ENCODE measurements at places on chromosomes 2 and 18. TPM values are rescaled to one million over a fixed set of nuclear protein-coding genes. Genes with fewer than 3 reads are reported as not detected.

The SPDYA gene
- total RNA-seq, result 0.93 TPM

The MPP4 gene
- total RNA-seq, result not detected

The EFHD1 gene
- total RNA-seq, result 0.23 TPM

GRCh38 chr2:191126386-191127085, 24.3 kb downstream of the STAT4 start:
- H3K4me3 ChIP-seq, result no peak overlapping the region
- H3K27me3 ChIP-seq, result no peaks in the 10 kb centered on the region
- H3K4me1 ChIP-seq, result peaks cover 57% of the 10 kb centered on the region
- DNase-seq, result peak; percentile 27
- peaks cover 39% of the 10 kb centered on the region for H3K36me3 ChIP-seq

DNA sequence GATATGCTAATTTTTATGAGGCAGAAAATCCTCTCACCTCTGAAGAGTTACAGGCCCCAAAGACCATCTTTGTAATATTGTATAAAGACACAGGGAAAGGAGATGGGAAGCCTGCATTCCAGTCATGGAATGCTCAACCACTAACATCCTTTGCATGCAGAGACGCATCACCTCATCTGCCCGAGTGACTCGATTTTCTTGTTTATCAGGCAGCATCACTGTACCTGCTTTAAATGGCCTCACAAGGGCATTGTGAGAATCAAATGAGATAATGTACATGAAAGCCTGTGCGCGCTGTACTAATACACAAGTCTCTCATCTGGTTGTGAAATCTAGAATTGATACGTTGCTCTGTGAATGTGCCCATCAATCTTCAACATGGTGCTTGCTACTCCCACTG, 10.2 kb upstream of the TMEM247 start:
- H3K27me3 ChIP-seq, result no peaks in the 10 kb centered on the region
- H3K4me3 ChIP-seq, result no peak overlapping the region
- no peak for DNase-seq
- no peaks in the 10 kb centered on the region for H3K36me3 ChIP-seq

DNA sequence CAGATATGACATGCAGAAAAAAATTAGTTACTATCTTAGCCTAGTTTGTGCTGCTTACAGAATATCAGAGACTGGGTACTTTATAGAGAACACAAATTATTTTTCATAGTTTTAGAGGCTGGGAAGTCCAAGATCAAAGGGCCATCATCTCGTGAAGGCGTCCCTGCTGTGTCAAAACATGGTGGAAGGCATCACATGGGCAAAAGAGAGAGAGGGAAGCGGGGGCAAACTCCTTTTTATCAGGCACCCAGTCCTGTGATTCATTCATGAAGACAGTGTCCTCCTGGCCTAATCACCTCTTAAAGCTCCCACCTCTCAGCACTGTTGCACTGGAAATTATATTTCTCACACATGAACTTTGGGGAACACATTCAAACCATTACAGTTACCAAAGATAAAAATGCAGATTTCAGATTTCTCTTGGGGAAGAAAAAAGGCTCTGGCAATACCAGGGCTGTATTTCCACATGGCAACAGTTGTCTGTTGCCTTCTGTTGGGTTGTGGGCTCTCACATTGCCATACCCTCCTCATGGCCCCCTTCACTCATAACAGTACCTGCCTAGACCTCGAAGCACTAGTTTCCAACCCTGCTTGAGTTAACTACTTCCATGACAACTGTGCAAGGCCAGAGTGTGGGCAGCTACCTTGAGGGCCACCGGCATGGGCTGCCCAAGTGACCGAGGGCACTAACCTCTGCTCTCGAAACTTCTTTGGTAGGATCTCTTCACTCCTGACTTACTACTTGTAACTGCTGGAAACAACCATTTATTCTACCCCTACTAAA, 2.7 kb upstream of the ACTR3 start:
- DNase-seq, result peak; percentile 35
- peak overlapping the region; percentile 94 for H3K27ac ChIP-seq
- no peaks in the 10 kb centered on the region for H3K27me3 ChIP-seq

DNA sequence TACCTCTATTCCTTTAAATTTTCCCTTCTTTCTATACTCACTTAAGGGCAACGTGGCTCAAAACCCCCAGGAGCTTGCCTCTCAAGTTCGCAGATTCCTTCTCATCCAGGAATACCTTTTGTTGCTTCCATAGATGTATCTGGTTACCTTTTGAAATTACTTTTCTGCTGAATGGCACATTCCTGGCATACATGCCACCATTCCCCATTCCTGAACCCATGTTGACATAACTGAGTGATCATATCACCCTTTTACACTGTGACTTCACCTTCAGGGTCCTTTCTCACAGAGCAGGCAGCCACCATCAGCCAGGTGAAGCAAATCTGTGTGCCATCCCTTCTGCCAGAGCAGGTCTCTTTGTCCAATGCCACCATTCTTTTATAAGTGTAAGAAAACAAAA, 615.8 kb downstream of the ARHGAP15 start:
- peaks cover 8% of the 10 kb centered on the region for H3K36me3 ChIP-seq
- H3K4me1 ChIP-seq, result no peaks in the 10 kb centered on the region
- no peak for DNase-seq
- no peaks in the 10 kb centered on the region for H3K27me3 ChIP-seq

The GALNT14 gene
- total RNA-seq, result 0.83 TPM

The ASAP2 gene
- total RNA-seq, result 0.21 TPM

The IL37 gene
- total RNA-seq, result not detected

- DNase-seq, result peak; percentile 73
- no peaks in the 10 kb centered on the region for H3K27me3 ChIP-seq
- peak overlapping the region; percentile 84 for H3K27ac ChIP-seq
- H3K36me3 ChIP-seq, result peaks cover 8% of the 10 kb centered on the region
Measured at GRCh38 chr2:98508709-98509066, 64.0 kb downstream of the INPP4A start.

The MYO7B gene
- 1.5 TPM for total RNA-seq

DNA sequence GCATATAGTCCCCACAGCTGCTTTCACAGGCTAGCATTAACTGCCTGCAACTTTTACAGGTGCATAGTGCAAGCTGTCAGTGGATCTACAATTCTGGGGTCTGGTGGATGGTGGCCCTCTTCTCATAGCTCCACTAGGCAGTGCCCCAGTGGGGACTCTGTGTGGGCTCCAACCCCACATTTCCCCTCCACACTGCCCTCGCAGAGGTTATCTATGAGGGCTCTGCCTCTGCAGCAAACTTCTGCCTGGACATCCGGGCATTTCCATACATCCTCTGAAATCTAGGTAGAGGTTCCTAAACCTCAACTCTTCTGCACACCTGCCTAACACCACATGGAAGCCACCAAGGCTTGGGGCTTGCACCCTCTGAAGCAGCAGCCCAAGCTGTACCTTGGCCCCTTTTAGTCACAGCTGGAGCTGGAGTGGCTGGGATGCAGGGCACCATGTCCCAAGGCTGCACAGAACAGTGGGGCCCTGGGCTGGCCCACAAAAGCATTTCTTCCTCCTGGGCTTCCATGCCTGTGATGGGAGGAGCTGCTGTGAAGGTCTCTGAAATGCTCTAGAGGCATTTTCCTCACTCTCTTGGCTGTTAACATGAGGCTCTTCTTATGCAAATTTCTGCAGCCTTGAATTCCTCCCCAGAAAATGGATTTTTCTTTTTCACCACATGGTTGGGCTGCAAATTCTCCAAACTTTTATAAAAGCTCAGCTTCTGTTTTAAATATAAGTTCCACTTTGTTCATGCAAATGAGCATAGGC, 59.3 kb downstream of the KDM3A start:
- H3K4me1 ChIP-seq, result peaks cover 19% of the 10 kb centered on the region
- H3K27ac ChIP-seq, result no peak overlapping the region
- no peak overlapping the region for H3K4me3 ChIP-seq
- H3K27me3 ChIP-seq, result no peaks in the 10 kb centered on the region

- H3K36me3 ChIP-seq, result no peaks in the 10 kb centered on the region
- no peaks in the 10 kb centered on the region for H3K4me1 ChIP-seq
- H3K27ac ChIP-seq, result no peak overlapping the region
Measured at GRCh38 chr18:32379891-32380290, 90.8 kb downstream of the GAREM1 start.

- no peak overlapping the region for H3K4me3 ChIP-seq
- H3K27ac ChIP-seq, result no peak overlapping the region
- no peaks in the 10 kb centered on the region for H3K4me1 ChIP-seq
- peaks cover 8% of the 10 kb centered on the region for H3K27me3 ChIP-seq
Measured at GRCh38 chr2:173851141-173851641, 114.0 kb downstream of the SP3 start.

DNA sequence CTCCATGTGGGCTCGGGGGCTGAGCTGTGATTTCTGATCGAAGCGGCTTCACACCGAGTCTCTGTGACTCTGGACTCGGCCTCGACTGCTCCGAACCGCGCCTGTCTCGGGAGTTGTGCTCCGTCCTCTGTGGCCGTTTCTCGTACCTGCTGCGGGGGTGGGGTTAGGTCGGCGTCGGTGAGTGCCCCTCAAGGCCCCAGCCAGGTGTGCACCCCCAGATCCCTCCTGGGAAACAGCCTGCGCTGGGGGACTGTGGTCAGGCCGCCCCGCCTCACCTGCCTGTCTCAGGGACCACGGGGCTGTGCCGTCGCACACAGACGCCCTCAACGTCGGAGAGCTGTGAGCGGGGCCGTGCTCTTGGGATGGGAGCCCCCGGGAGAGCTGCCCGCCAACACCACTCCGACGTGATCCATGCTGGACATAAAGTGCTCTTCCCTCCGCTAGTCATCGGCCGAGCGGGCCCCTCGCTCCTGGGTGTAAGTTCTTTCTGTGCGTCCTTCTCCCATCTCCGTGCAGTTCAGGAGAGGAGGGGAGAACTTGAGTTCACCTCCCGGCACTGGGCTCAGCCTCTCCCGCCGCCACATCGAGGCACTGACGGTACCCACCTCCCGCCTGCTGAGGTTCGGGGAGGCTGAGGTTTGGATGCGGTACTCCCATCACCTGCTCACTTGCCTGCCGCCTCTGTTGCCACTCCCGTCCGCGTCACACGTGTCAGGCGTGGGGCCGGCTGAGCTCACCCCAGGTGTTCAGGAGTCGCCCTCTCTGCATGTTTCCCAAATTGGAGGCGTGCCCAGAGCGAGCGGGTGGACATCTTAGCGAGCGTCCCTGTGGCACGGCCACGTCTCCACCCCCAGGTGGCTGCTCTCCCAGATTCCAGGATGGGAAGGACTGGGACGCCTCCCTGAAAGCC, 55.7 kb downstream of the CTDP1 start:
- H3K4me1 ChIP-seq, result no peaks in the 10 kb centered on the region
- H3K27ac ChIP-seq, result no peak overlapping the region
- H3K4me3 ChIP-seq, result no peak overlapping the region
- no peaks in the 10 kb centered on the region for H3K27me3 ChIP-seq
- H3K36me3 ChIP-seq, result peaks cover 79% of the 10 kb centered on the region
- DNase-seq, result no peak

DNA sequence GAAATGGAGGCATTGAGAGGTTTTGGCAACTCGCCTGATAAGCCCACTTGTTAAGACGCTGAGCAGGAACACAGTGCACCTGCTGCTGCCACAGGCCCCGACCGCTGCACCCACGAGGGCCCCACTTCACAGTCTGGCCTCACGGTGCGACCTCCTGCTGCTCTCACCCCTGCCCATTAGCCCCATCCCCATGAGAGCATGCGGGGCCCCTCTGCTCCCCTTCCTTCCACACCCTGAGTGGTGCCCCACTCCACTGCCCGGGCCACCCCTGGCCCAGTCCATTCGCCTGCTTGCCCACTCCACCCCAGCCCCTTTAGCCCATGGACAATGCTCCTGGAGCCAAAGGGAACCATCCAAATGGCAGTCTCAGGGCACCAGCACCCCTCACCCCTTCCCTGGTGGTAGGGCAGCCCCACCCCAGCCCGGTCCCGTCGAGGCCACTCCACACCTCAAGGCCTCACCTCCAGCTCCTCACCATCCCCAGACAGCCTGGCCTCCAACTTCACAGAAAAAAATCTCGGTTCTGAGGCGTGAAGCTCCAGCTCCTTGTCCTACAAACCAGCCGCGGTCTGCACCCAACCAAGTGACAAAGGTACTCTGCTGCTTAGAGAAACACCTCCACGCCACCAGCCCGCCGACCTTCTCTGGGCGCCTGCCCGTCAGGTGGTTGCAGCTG, 6.7 kb upstream of the GPR55 start:
- DNase-seq, result no peak
- no peak overlapping the region for H3K27ac ChIP-seq
- H3K27me3 ChIP-seq, result peaks cover 10% of the 10 kb centered on the region
- no peak overlapping the region for H3K4me3 ChIP-seq
- peaks cover 10% of the 10 kb centered on the region for H3K36me3 ChIP-seq

The TACR1 gene
- total RNA-seq, result not detected

- peaks cover 25% of the 10 kb centered on the region for H3K4me1 ChIP-seq
- H3K27me3 ChIP-seq, result peaks cover 2% of the 10 kb centered on the region
- peak overlapping the region; percentile 40 for H3K27ac ChIP-seq
Measured at GRCh38 chr2:73111073-73112025, 1.4 kb downstream of the RAB11FIP5 start.

DNA sequence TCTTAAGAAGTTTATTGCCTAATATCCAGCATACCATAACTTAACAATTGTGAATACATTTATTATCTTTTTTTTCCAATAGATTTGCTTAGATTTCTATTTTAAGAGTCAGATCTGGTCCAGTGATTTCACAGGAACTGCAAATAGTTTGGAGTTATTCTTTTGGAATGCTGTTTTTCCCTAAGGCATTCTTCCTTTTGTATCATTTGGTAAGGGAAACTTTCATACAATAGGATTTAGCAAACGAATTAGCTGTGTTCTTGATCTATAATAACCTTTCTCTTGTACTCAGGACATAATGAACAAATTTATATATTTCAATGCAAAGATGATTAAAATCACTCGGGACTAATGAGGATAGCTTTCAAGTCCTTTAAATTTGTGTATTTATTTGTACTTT, 201.6 kb downstream of the ERBB4 start:
- no peaks in the 10 kb centered on the region for H3K27me3 ChIP-seq
- H3K36me3 ChIP-seq, result no peaks in the 10 kb centered on the region
- DNase-seq, result no peak

DNA sequence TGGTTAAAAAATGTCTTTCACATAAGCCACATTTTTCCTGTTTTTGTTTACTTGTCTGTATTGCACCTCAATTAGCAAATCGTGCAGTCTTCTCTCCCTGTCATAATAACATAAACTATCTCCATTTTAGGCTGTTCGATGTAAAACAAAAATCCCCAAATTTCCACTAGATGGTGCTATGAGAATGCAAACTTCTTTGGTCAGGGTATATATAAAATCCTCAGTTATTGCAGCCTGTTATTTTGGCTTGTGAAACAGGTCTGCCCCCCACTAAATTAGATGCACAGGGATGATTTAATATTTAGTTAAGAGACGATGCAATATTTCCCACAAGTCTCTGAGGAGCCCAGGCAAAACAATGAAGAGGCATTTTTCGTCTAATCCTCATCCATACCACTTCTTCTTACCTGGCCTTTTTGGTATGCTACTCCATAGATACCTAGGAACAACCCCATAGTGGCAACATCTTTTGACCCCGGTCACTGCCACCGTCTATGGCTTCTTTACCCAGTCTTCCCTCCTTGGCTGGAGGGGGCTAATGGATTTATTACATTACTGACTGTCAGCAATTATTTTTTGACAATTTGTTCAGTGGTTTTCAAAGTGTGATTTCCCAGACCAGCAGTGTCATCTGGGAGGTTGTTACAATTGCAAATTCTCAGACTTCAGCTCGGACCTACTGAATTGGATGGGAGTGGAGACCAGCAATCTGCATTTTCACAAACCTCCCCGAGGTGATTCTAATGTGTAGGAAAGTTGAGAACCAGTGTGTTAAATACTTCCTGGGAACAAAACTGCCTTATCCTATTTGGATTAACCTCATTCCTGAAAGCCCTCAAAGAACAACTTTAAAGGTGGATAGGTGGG, 117.4 kb upstream of the CWC22 start:
- H3K27ac ChIP-seq, result no peak overlapping the region
- no peak overlapping the region for H3K4me3 ChIP-seq
- H3K27me3 ChIP-seq, result peaks cover 7% of the 10 kb centered on the region
- H3K36me3 ChIP-seq, result no peaks in the 10 kb centered on the region
- no peak for DNase-seq

Data from activated CD4-positive, alpha-beta T cell treated with anti-CD3 and anti-CD28 coated beads for 36 hours (primary cell).